RWPE2 (cell line): ENCODE measurements at places on chromosomes 4 and X.

DNA sequence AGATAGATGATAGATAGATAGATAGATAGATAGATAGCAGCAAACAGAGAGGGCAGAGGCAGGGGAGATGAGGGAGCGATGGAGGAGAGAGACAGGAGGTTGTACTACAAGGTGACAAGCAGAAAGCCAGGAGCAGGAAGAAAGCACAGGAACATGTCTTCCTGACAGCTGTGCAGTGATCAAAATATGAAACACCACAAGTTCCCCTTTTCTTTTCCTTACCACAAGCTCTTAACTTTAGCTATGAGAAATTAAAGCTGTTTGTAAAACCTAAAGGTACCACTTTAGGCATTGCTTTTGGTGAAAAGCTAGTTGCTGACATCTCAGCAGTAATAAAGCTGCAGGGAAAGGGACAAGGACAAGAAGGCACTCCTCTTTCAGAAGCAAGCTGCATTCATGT, 9.1 kb upstream of the MAGED4B start:
- DNase-seq: no peak

DNA sequence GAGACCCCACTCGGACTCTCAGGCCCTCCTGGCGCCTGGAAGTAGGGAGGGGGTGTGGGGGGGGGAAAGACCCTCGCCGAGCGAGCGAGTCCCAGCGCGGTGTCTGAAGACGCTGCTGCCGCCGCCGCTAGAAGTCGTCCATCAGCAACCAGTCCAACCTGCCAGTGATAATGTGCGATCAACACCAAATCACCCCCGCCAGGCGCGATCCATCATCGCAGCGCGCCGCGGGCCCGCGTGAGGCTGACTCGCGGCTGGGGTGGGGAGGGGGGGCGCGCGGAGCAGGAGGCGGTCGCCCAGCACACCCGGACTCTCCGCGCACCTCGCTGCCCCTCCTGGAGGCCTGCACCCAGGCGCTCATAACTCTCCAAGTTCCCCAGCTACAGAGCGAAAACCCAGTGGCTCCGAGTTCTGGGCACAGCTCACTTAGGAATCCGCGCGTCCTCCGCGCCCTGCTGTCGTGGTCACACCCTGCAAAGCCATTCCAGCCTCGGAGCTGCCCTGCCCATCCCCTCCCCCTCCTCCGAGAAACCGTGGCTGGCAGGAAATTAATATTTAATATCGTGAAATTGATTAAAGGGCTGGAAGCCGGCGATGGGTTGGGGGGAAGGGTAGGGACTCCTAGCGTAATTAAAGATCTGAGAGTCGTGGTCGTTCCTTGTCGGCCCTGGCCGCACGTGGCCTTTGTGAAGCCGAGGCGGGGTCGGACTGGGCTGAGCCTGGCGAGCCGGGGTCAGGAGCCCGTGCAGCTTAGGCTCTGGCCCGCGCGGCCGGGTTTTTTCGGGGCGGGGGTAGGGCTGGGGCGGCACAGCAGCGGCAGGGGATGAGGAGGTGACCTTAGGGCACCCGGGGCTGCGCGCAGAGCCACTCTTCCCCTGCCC, 58.1 kb upstream of the BCOR start:
- no peak for DNase-seq

DNA sequence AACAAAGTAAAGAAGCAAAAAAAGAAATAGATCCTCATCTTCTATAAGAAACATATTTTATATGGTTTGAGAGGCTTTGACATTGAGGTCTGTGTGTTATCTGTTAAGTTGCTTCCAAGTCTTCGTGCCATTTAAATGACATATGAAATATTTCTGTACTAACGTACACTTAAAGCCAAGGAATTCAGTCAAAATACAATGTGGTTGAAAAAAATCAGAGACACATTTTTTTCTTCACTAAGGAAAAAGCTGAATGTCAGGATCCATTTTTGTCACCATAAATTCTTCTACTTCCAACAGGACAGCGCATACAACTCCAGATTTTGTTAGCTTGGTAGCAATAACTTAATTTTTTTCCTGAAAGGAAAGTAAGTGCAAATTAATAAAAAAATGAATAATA, 168.5 kb downstream of the FAT4 start:
- no peak for DNase-seq

DNA sequence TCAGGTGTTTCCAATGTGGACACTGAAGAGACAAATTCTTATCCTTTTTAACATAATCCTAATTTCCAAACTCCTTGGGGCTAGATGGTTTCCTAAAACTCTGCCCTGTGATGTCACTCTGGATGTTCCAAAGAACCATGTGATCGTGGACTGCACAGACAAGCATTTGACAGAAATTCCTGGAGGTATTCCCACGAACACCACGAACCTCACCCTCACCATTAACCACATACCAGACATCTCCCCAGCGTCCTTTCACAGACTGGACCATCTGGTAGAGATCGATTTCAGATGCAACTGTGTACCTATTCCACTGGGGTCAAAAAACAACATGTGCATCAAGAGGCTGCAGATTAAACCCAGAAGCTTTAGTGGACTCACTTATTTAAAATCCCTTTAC, 18.6 kb downstream of the TLR7 start:
- no peak for DNase-seq

- DNase-seq: no peak
Measured at GRCh38 chr4:175350246-175350645, 432.1 kb downstream of the ADAM29 start.

DNA sequence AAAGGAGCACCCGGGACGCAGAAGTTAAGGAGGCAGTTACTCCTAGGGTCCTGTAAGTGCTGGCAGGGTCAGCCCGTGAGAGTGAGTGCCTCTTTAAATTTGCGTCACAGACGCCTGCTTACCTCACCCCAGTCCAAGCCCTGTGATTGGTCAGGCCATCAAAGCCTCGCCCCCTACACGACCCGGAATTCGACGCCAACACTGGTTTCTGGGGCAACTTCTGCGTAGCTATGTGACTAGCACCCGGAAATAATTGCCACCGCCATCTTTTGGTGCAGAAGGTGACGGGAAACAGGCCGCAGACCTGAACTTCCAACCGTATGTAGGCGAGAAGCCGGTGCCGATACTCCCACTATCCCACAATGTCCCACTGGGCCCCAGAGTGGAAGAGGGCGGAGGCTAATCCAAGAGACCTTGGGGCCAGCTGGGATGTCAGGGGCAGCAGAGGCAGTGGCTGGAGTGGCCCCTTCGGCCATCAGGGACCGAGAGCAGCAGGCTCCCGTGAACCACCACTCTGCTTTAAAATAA, at the start of gene DDX53:
Gene DDX53, plus strand, starts transcription at position 265 of the 528 bp plus-strand sequence. Its CDS starts 98 bp downstream, at position 363.
- no peak for DNase-seq

DNA sequence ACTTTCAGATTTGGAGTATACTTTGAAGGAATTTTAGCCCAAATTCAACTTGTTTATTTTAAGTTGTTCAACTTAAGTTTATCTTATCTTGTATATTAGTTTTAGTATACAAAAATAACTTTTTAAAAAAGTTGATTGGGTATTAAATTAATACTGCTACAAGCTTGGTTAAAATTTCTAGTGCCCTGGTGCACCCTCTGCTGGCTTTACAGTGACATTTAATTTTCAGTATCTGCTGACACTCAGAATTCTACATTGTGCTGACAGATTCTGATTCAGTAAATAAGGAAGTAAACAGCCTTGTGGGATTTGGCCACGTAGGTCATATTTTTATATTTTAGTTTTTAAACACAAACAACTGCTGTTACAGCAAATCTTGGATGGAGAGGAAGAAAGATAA, 2.9 kb downstream of the EDA start:
- DNase-seq: no peak

DNA sequence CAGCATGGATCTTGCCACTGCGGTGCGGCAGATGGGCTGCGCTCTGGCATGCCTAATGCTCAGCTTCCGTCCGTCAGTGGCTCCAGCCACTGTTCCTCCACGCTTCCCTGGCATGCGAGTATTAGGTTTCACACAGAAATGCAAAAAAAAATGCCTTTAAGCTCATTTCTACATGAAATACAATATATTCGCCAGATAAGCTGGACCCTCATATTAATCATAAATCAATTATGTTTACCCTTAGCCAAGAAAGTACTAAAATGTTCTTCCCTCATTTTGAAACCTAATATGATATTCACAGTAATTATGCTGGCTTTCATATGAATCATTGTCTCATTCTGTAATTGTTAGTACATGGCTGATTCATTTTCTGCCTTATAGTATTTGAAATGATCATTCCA, 115.5 kb upstream of the FAM241A start:
- no peak for DNase-seq

DNA sequence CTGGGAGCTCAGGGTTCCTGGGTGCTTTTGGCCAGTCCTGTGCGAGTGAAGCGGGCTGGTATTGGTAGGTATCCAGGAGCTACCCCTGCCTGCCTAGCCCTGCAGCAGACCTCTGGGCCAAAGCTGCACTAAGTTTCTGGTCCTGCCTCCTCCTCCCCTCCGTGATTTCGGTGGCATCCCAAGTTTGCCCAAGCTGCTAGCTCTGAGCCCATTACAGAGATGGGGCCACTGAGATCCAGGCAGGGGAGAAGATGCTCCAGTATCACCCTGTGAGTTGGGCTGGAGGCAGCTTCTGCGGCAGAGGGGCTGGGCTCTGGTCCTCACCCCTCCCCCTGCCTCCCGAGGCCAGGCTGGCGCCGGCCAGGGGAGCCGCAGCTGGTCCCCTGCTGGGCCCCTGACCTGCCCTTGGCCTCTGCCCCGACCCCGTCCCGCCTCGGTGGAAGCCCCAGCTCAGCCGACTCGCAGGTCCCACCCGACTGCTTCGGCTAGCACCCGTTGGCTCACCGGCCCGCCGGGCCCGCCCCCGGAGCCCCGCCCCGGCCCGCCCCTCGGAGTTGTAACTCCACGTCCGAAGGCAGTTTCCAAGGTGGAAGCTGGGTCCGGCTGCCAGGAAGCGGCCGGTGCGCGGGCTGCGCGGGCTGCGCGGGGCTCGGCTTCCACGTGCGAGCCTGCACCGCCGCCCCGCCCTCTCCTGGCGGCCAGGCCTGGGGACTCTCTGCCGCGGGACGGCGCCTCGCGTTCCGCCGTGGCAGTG, at the start of gene DUSP9:
Gene DUSP9, plus strand, starts transcription at position 584 of the 754 bp plus-strand sequence. CDS start 751 bp downstream, outside the sequence.
- DNase-seq: peak; percentile 47

- DNase-seq: no peak
Measured at GRCh38 chr4:82948647-82949204, 48.2 kb downstream of the THAP9 start.

GRCh38 chrX:34563804-34564203, 93.3 kb downstream of the TMEM47 start:
- DNase-seq: no peak

DNA sequence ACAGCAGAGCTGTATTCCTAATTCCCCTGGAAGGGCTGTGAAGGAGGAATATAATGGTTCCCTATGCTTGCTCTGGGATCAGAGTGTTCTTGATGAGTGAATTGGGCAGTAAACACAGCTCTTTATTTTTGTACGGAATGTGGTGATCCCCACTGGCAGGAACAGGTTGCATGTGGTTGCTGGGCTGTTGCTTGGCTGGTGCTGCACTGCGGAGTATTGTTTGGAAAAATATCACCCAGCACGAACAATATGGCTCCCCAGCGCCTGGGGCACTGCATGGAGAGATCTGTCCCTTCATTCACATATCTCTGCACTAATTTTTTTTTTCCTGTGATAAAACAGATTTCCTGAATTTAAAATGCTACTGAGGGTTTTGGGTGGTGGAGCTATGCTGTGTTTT, 119.7 kb downstream of the MGST2 start:
- no peak for DNase-seq

GRCh38 chr4:23894021-23894420, 4.2 kb upstream of the PPARGC1A start:
- DNase-seq: no peak

GRCh38 chrX:1528186-1528883, 8.7 kb downstream of the P2RY8 start:
- no peak for DNase-seq

DNA sequence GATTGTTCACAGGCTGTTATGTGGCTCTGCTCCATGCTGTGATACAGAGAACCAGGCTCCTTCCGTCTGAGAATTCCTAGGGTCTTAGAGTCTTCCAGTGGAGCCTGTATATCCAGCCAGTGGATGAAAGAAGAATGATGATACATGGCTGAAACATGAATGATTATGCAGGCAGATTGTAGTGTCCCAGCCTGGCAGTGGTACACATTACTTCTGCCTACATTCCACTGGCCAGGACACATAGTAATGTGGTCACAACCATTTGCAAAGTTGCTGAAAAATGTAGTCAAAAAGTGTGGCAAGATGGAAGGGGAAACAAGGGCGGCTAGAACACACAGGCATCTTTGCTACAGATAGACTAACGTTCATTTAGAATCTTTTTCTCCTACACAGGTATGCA, 4.5 kb upstream of the GBA3 start:
- no peak for DNase-seq

DNA sequence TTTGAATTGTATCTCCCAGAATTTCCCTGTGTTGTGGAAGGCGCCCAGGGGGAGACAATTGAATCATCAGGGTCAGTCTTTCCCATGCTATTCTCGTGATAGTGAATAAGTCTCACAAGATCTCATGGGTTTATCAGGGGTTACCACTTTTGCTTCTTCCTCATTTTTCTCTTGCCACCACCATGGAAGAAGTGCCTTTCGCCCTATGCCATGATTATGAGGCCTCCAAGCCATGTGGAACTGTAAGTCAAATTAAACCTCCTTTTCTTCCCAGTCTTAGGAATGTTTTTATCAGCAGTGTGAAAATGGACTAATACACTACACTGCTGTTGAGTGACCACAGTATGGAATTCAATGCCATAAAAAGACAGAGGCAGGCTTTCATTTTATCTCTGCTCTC, 12.2 kb downstream of the CENPC start:
- DNase-seq: no peak

GRCh38 chr4:93053140-93053539, 749.4 kb downstream of the GRID2 start:
- DNase-seq: no peak

GRCh38 chr4:13921805-13922204, 294.3 kb upstream of the BOD1L1 start:
- DNase-seq: no peak

- no peak for DNase-seq
Measured at GRCh38 chrX:111504941-111505340, 6.5 kb upstream of the SERTM2 start.

GRCh38 chr4:159019356-159019755, 83.5 kb upstream of the RAPGEF2 start:
- DNase-seq: no peak

GRCh38 chr4:68995292-68995691, 43.7 kb upstream of the UGT2A3 start:
- DNase-seq: no peak

GRCh38 chr4:72314869-72315268, 254.2 kb downstream of the ADAMTS3 start:
- no peak for DNase-seq

- no peak for DNase-seq
Measured at GRCh38 chrX:76064825-76065224, 108.0 kb upstream of the PBDC1 start.

GRCh38 chrX:21996872-21997455, 35.2 kb upstream of the PHEX start:
- no peak for DNase-seq
